ENCODE measurements at places on chromosomes 13 and 19. TPM values are rescaled to one million over a fixed set of nuclear protein-coding genes. Genes with fewer than 3 reads are reported as not detected.

Gene TEX29
- polyA plus RNA-seq, result 0.13 TPM

Gene FBXO27
- 17.5 TPM for polyA plus RNA-seq

Gene NLRP11
- not detected for polyA plus RNA-seq

Gene KANK3
- 1.5 TPM for polyA plus RNA-seq

Gene OR7D2
- polyA plus RNA-seq, result not detected

Gene CEBPA
- 6.3 TPM for polyA plus RNA-seq

DNA sequence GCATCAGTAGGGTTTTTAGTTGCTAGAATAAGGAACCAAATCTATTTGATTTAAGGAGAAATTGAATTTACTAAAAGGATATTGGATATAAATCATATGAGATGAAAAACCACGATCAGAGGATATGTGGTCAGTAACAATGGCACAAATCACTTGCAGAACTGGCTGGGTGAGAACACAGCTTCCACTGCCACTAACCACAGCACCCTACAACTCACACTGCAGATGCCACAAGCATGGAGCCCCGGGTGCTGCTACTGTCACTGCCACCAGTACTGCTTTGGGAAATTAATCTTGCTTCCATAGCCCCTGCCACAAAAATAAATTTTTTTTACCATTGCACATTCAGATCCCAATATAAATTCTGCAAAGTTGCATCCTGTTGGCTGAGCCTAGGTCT, 40.6 kb upstream of the KLF12 start:
- no peak for DNase-seq

- DNase-seq, result no peak
Observed at GRCh38 chr19:33866696-33867095, 70.0 kb downstream of the KCTD15 start.

- no peak for DNase-seq
Observed at GRCh38 chr13:74093691-74094090, 40.5 kb downstream of the KLF12 start.

DNA sequence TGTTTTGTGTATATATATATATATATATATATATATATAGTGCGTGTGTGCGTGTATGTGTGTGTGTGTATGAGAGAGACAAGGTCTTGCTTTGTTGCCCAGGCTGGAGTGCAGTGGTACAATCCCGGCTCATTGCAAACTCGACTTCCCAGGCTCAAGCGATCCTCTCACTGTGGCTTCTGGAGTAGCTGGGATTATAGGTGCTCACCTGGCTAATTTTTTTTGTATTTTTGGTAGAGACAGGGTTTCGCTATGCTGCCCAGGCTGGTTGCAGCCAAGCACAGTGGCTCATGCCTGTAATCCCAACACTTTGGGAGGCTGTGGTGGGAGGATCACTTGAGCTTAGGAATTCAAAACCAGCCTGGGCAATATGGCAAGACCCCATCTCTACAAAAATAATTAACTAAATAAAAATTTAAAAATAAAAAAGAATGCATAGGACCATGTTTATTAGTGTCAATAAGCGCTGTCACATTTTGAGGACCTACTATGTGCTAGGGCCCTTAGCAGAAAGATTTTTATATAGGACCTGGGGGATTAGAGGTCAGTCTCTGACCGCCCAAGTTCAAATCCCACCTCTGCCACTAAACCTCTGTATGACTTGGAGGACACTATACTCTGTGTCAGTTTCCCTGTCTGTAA, 1.8 kb downstream of the PVR start:
- DNase-seq, result peak; percentile 62

- DNase-seq, result no peak
Observed at GRCh38 chr13:50123002-50123401, 107.8 kb downstream of the KCNRG start.

DNA sequence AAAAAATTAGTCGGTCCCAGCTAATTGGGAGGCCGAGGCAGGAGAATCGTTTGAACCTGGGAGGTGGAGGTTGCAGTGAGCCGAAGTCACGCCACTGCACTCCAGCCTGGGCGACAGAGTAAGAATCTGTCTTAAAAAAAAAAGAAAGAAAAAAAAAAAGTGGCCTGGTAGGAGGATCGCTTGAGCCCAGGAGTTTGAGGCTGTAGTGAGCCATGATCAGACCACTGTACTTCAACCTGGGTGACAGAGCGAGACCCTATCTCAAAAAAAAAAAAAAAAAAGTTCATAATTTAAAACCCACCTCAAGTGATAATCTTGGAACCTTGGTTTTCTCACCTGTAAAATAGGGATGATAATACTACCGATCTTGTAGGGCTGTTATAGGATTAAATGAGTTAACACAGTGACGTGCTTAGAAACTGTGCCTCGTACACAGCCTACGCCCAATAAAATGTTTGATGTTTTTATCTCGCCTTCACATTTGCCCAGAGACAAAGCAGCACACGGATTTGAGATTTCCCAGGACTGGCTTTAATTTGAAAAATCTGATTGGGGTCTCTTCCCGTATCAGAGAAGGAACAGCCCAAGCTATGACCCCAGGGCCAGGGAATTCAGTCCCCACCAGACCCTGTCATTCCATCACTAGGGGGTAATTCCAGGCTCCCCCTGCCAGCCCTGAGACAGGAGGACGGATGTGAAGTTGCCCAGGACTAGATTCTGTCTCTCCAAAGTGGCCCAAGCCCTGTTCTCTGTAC, 3.6 kb downstream of the SERTAD1 start:
- no peak for DNase-seq

DNA sequence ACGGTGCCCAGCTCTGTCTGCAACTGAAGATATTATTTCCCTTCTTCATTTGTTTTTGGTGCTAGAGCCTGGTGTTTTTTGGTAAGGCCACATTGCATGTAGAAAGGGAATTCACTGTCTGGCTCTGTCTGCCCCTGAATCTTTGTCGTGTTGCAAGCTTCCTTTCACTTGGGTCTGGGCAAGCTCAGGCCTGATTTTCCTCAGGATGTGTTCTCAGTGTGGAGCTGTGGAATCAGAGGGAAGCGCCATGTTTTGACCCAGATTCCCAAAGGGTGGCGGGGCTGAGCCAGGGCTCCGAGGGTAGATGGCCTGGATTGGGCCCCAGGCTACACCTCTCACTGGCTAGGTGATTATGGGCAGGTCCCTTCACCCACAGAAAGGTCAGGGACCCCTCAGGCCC, 8.6 kb downstream of the PRKCSH start:
- DNase-seq, result no peak

DNA sequence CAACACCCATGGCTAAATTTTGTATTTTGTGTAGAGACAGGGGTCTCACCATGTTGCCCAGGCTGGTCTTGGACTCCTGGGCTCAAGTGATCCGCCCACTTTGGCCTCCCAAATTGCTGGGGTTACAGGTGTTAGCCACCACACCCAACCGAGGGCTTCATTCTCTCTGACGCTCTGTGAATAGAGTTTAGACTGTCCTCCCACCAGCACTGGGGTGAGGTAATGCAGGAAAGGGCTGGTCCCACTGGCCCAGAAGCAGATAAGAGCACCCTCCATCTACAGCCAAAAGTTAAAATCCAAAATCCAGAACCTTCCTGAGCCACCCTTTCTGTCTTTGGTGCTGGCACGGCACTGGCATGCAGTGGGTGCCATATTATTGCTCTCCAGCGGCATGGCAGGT, 31.8 kb upstream of the HOMER3 start:
- DNase-seq, result no peak

DNA sequence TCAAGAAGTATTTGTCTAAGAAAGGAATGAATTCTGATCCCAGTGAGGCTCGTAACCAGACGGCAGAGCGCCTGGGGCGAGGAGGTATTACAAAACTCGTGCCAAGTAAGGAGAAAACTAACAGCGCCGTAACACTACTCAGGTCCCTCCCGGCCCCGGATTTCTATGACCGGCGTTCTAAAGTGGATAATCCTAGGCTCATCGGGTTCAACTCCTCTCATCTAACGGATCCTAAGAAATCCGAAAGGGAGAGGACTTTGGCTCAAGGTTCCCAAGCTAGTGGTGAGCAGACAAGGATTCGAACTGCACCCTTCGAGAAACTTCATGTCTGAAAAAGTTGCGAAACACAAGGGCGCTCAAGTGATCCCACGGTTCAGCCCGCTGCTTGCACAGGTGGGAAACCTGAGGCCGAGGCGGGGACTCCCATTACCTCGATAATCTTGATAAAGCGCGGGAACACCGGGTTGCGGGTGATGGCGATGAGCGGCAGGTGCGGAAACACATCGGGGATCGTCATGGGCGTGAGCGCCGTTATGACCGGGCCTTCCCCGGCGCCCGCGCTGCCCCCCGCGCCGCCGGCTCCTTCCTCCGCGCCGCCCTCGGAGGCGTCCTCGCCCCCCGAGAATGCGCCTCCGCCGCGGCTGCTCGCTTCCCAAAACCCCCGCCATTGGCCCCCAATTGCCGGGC, 529 bp downstream of the LONP1 start:
- DNase-seq, result no peak

DNA sequence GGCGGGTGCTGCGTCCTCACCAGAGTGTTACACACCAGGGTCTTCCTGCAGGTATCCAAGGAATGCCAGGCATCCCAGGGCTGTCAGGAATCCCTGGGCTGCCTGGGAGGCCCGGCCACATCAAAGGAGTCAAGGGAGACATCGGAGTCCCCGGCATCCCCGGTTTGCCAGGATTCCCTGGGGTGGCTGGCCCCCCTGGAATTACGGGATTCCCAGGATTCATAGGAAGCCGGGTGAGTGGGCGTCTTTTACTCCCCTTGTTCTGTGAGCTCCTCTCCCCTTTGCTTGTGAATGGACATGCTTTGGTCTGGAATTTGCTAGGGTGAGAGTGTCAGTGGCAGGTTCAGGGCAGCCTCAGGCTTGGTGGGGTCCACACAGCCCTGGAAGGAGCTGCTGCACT, 75.9 kb downstream of the RAB20 start:
- DNase-seq, result no peak

- DNase-seq, result no peak
Observed at GRCh38 chr19:18257503-18258470, 16.5 kb downstream of the IQCN start.

DNA sequence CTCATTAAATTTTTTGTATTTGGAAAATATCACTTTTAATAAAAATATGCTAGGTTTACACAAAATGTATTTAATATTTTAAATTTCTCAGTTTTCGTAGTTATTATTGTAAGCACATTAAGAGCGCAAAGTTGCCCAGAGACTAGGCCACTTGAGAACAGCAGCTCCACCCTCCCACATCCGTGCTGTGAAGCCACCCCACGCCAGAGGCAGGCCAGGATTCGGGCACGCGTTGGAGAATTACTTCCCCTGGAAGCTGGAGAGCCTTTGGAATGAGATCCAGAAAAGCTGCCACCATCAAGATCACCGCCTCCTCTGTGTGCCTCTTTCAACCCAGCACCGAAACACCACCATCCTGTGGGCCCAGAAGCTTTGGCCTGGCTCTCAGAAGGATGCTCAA, 41.0 kb upstream of the SPACA7 start:
- no peak for DNase-seq

- no peak for DNase-seq
Observed at GRCh38 chr19:45990113-45990728, 5.0 kb upstream of the CCDC61 start.

DNA sequence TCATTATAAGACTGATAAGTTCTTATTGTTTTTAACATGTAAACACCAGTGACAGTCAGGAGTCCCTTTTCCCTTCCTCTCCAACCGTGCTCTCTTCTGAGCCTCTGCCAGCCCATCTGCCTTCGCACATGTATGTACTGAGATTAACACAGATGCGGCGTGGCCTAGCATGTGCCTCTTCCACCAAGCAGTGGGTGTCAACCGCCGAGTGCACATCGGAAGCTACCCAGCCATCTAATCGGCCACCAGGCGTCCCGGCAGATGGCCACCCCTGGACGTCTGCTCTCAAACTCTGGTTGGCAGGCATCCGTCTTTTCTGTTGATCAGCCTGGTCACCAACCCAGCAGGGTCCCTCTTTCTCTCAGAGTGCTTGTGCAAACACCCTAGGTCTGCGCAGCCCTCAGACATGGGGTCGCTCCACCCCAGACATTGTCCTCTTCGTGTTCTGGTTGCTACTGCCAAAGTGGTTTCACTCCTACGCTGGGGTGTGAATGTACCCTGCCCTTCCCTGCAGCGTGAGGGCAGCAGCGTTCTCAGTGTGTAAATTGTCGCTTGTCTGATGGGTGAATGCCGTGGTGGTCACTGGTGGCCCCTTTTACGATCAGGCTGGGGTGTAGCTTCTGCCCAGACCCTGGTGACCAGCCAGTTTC, 57.7 kb upstream of the LDLR start:
- no peak for DNase-seq

- DNase-seq, result no peak
Observed at GRCh38 chr13:24452044-24452443, 60.5 kb downstream of the PARP4 start.

- no peak for DNase-seq
Observed at GRCh38 chr19:31271306-31271911, 77.8 kb downstream of the TSHZ3 start.

GRCh38 chr19:1098177-1099051, 3.2 kb upstream of the POLR2E start:
- DNase-seq, result no peak

GRCh38 chr13:100361504-100361903, 227.1 kb downstream of the GGACT start:
- no peak for DNase-seq

GRCh38 chr19:1672038-1672768, 19.8 kb upstream of the TCF3 start:
- DNase-seq, result no peak

DNA sequence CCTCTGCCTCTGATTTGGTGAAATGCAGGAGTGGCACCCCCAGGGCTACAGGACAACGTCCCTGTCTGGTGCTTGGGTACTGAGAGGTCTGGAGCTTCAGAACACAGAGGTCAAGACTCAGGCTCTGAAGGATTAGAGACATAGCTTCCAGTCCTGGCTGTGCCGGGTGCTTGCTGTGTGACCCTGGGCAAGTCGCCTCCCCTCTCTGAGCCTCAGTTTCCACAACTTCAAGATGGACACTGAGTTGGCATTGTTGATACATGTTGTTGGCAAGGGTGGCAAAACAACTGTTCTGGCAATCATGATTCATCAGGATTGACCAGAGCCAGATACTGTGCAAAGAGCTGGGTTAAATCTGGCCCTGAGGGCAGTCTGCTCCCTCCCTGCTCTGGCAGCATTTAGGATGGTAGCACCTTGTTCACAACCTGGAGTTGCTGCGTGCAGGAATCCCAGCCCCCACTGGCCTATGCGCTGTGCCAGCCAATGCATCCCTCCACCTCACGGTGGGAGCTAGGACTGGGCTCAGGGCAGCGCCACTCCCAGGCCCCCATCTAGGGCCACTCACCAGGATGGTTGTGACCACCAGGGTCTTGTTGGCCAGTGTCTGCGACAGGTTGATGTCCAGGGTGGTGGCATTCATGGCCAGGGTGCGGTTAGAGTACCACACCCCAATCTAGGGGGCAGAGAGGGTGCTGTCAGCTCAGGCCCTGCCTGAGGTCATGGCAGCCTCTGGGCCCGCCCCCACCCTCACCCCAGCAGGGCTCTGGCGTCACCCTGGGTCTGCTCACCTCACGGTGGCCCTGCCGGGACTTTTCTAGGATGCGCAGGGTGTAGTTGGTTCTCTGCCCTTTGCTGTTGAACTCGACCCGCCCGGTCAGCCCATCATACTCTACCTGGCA, 16.7 kb downstream of the GRIK5 start:
- no peak for DNase-seq
